Posterior vena cava (tissue), 2 donors: ENCODE measurements at places on chromosomes 16 and 17. TPM values are rescaled to one million over a fixed set of nuclear protein-coding genes. Genes with fewer than 3 reads are reported as not detected.
A peak's percentile ranks its signal among the peaks of the same experiment; 100 is the strongest.

CPHXL2 gene
- not detected for total RNA-seq

- no peak for DNase-seq
Observed at GRCh38 chr17:79114458-79115301, 40.1 kb downstream of the ENGASE start.

GRCh38 chr17:76701471-76701967 lies 9.2 kb downstream of the MXRA7 start:
- DNase-seq: no peak

- no peak for DNase-seq
Observed at GRCh38 chr17:5184288-5184687, 7.4 kb downstream of the ZNF594 start.

NPIPA5 gene
- total RNA-seq: 21.8 TPM

- DNase-seq: no peak
Observed at GRCh38 chr16:56370185-56370874, 55.0 kb downstream of the AMFR start.

ADAM11 gene
- total RNA-seq: 0.42 TPM

CD300H gene
- not detected for total RNA-seq

CEP112 gene
- 33.4 TPM for total RNA-seq

INTS2 gene
- total RNA-seq: 13.2 TPM

GRCh38 chr16:70746708-70747424 lies 54.1 kb downstream of the VAC14 start:
- peak; percentile 89 for DNase-seq

CDH3 gene
- 2.9 TPM for total RNA-seq

KRT33B gene
- not detected for total RNA-seq

CACNG1 gene
- total RNA-seq: not detected

- peak; percentile 4 for DNase-seq
Observed at GRCh38 chr16:69924041-69924775, 26.9 kb upstream of the CLEC18A start.

LLGL2 gene
- total RNA-seq: 6.4 TPM

UMOD gene
- not detected for total RNA-seq

GRCh38 chr17:56125830-56126819 lies 27.1 kb upstream of the ANKFN1 start:
- DNase-seq: peak; percentile 79

HSPB9 gene
- not detected for total RNA-seq

DNA sequence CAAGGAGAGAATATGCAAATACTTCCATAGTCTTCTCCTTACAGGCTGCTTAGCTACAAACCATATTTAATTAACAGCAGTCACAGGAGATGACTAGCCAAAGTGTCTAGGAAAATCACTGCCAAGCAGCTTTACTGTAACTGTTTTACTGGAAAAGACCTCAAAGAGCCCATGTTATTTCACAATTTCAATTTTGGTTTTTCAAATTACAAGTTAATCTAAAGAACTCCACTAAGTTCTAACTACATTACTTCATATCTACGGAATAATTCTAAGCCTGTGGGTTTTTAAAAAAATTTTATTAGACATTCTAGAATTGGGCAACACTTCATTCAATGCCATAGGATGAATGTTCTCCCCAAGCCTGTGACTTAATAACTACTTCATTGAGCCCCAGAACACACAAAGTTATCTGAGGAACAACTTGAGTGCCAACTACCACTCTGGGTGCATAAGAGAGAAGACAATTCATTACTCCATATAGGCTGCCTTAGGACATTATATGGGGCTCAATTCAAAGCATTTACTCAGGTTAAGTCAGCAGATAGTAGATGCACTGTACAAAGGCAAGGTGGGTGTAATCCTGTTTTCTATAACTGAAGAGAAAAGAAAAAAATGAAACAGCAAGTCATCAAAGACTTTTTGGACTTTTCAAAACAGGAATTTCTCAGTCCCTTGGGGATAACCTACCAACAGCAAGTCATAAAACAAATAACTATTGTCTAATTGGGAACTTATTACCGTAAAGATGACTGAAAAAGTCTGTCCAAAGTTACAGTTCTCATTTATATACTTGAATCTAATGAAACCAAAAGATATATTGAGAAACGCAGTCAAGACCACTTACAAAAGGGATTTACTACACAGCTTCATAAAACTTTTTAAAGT lies 33.0 kb downstream of the STAT3 start:
- no peak for DNase-seq

DNA sequence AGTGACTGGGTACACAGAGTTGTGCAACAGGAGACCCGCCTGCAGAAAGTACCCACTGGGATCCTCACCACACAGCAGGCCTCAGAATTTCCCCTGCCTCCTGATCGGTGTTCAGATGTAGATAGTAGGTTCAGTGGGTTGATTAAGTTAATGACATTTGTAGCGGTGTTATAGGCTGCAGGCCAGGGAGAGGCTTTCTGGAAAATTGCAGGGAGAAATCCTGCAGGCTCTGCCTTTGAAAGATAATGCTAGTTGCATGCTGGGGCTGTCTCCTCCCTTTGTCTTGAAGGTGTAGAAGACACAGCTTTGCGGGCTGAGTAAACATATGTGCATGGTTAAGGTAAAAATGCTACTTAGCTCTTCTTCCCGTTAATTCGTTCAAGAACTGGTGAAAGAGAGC lies 406.3 kb upstream of the RBFOX1 start:
- DNase-seq: no peak
